ENCODE measurements at places on chromosomes 16 and 17.

GRCh38 chr16:76768316-76768715 is 422.7 kb upstream of the MON1B start:
- DNase-seq: no peak

- DNase-seq: no peak
Observed at GRCh38 chr16:57591870-57592485, 36.5 kb upstream of the ADGRG1 start.

- no peak for DNase-seq
Observed at GRCh38 chr17:61579961-61580360, 11.1 kb downstream of the NACA2 start.

DNA sequence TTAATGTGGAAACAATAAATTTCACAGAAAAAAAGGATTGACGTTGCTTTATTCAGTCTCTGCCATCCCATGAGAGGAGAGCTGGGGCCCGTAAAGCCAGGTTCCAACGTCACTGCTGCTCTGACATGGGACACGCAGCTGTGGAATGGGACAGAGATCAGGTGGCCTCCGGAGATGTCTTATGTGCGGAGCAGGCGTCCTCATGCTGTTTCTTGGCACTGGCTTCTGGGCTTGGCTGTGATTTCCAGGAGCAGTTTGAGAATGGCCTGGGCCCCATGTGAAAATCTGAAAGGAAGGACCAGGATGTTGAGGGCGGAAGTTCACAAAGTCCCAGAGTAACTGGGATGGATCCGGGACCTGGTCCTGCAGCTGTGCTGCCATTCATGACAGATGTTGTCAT is 32.4 kb downstream of the NDEL1 start:
- no peak for DNase-seq

- no peak for DNase-seq
Observed at GRCh38 chr16:59748531-59748930, 1014.4 kb upstream of the GOT2 start.

DNA sequence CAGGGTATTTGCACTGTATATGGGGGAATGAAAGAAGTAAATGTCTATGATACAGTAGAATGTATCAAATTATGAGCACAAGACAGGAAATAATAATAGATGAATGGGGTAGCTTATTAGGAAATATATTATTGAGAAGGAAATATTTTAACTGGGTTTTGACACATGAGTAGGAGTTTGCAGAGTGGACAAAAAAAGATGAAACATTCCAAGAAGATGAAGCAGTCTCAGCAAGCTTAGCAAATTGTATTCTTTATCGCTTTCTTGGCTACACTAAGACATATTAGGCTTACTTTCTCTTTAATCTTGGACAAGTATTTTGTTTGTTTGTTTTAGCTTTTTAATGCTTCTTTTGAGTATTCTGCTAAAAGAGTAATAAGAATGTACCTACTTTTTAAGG is 1.3 kb upstream of the KRTAP4-9 start:
- DNase-seq: no peak

DNA sequence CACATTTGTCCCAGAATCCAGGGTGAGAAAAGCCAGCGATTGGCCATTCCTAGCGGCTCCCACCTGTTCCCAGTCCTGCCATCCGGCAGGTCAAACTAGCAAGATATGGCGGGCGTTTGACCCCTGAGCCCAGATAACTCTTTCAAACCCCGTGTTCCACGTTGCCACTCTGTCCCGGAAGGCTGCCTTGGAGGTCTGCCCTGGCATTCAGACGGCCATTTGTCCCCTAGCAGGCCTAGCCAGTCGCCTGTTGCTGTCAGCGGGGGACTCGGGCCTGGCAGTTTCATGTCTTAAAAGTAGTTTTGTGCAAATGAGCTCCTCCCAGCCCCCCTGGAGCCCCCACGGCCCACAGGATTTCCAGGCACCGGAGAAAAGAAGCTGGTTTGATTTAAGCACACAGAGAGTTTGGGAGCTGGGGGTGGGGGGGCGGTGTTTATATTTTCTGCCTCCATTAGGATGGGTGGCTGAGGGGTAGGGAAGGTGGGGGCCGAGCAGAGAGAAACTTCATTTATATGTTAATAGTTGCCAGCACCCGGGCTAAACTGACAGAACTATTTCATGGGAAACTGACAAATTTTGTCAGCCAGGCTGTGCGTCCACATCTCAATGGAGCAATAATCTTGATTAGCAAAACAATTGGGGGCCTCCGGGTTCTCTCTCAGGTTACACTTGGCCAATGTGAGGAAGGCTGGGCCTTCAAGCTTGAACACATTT is 240.9 kb upstream of the SALL1 start:
- DNase-seq: no peak

DNA sequence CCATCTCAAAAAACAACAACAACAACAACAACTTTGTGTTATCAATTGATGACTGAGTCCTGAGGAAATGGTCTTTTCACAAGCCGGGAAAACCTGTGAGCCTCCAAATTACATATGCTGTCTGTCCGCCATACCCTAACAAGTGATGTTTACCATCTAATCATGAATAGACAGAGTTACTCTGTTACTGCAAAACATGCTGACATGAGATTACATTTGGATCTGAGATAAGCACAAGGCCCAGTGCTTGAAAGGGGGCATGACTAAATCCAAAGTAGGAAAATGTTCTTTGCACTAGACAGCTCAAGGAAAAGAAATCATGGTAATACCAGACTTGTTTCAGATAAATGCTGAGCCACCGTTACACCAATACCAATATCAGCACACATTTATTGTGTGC is 8.6 kb upstream of the ATXN1L start:
- no peak for DNase-seq

DNA sequence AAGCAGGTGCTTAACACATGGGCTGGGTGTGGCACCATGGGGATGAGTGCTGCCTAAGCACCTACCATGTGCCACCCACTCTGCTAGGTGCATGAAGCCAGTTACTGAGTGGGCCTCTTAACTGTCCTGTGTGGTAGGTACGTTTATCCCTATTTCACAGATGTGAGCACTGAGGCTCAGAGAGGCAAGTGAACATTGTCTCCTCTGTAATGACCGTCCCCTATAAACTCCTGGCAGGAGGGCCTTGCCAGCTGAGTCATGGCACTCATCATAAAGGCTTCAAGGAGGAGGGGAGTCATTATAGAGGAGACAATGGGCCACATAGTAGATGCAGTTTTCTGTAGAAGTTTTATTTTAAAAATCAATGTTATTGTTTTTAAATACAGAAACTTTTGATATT is 79.1 kb downstream of the RAB11FIP4 start:
- no peak for DNase-seq

DNA sequence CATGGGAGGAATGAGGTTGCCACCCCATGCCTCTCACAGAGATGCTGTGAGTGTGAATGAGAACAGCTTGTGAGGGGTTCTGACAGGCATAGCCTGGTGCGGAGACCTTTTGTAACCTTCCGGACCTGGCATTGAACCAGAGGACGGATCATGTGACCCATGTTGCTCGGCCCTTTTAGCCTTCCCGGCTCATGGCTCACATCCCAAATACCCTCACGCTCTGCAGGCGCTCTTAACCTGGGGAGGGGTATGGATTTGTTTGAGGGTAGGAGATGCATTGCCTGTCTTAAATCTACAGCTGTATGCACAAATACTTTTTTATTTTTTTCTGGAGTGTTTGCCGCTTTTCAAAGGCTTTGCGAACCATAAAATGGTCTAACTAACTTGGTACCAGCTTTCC is 102.4 kb upstream of the CRHR1 start:
- DNase-seq: no peak

DNA sequence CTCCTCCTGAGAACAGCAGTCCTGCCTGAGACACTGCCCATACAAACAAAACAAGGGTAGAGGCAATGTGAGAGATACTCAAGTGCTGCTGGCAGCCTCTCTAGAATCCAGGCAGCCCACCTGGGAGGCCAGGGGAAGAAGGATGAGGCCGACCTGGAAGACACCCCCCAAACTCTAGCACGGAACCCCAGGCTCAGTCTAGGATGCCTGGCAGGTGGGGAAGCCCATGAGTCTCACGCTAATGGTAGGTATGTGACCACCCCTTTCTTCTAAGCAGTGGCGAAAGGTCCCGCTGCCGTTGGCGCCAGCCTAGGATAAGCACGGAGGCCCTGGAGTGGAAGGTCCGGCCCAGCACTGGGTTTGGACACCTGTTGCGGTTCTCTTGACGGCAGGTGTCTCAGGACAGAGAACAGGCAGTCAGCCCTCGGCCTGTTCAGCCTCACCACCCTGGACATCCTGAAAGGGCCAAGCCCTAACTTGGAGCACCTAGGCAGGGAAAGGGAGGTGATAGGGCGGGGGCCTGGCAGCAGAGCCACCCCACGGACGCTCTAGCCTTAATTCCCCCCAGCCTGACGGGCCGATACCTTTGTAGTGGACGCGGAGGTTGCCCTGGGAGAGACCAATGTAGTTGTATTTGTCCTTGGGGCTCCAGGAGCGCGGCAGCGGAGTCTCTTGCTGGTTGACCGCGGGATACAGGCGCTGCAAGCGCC is 487 bp downstream of the RANBP10 start:
- peak; percentile 19 for DNase-seq

Data from activated CD8-positive, alpha-beta T cell treated with anti-CD3 and anti-CD28 coated beads for 36 hours (primary cell).